ENCODE measurements at places on chromosomes 4 and X.
A peak's percentile ranks its signal among the peaks of the same experiment; 100 is the strongest.

- no peak for DNase-seq
These were observed 29.3 kb downstream of the PIGG start for GRCh38 chr4:528296-528695.

- no peak for DNase-seq
These were observed 2.1 kb downstream of the PNMA6F start for GRCh38 chrX:153319295-153320046.

- no peak for DNase-seq
These were observed 88.5 kb downstream of the KIT start for GRCh38 chr4:54746218-54746617.

DNA sequence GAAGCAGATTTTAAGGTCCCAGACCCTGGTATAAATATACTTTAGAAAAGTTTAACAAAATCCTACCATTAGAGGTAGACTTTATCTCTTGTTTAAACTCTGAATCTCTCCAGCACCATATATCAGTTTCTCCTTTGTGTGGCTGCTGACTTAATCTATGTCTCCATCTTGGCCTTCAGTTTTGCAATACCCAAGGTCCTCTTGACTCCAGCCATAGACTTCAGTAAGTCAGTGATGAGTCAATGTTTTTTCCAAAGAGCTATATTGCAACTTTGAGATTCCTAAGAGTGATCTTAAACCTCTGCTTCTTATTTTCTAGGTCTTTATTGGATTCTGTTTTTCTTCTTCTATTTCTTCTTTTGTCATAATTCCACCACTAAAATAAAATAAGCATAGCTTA is 50.8 kb upstream of the ADGRL3 start:
- DNase-seq, result no peak

GRCh38 chr4:72679666-72680065 is 110.6 kb upstream of the ADAMTS3 start:
- no peak for DNase-seq

GRCh38 chr4:40306226-40306625 is 28.9 kb upstream of the CHRNA9 start:
- no peak for DNase-seq

DNA sequence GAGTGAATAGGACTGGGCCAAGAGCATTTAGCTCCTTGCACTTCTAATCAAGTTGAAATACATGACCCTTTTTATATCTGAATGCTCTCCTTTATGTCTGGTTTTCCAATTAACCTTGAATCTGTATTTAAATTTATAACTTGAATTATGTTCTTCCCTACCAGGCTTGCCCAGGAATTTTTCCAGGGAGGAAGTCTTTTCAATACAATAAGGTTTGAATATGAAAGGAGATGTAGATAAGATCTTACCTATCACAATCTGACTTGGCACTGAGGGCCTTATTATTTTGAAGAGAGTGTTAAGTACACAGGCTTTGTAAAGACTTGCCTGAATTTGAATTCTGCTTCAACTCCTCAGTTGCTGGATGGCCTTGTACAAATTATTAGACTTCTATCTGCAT is 555.7 kb downstream of the PCDH7 start:
- no peak for DNase-seq

DNA sequence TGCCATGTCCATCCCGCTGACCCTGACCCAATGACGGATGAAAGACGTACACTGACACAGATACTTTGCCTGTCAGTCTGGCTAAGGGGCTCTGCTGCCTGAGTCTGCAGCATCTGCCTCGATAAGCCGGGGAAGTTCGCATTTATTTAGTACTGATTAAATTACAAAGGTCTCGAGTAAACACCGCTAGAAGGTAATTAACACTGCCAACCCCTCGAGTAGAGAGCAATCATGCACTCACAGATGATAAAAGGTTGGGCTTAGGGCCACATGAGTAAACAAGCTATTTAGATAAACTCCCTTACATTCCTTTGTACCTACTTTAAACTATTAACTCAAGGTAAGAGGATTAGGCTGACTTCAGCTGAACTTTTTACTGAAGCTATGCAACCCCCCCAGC is 16.0 kb upstream of the RBMXL3 start:
- DNase-seq, result no peak

- DNase-seq, result peak; percentile 55
These were observed 25.3 kb upstream of the SOD3 start for GRCh38 chr4:24770032-24770584.

- DNase-seq, result no peak
These were observed 9.9 kb upstream of the SMIM20 start for GRCh38 chr4:25903900-25904747.

- no peak for DNase-seq
These were observed 175.7 kb upstream of the BCOR start for GRCh38 chrX:40273356-40274050.

DNA sequence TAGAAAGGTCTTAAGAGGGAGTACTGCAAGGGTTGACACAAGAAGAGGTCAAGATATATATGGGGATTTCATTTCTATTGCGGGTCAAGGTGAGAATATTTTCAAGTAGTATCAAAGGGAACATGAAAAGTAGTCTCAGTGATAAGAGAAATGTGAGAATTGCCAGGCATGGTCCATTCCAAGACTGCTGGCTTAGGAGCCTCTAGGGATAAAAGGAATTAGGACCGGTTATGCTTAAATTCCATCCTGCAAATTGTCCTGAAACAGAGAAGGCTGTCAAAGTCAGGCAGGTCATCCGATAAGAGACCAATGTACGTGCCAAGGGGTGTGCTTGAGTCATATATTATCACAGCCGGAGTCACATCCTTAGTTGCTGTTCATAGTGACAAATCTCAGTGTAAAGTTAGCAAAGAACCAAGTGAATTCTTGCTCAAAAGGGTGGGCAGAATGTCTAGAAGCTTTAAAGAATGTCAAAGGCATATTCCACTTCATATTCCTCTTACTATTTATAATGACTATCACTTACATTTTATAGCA is 133.6 kb downstream of the CBLL2 start:
- no peak for DNase-seq

DNA sequence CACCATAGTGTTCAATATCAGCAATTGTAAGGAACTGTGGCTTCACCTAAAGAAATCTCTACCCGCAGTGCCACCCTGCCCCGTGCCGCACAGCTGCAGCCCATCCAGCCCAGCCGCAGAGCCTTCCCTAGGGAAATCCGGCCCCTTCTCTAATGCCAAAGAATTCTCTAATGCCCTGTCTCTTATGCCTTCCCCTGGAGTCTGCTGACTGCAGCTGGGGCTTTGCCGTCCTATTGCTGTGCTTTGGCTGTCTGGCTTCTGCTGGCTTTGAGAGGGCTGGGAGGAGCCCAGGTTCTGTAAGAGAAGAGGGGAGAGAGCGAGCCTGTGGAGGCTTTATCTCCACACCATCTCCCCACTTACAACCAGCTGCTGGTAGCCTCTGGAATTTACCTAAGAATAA is 85.9 kb upstream of the HELT start:
- no peak for DNase-seq

DNA sequence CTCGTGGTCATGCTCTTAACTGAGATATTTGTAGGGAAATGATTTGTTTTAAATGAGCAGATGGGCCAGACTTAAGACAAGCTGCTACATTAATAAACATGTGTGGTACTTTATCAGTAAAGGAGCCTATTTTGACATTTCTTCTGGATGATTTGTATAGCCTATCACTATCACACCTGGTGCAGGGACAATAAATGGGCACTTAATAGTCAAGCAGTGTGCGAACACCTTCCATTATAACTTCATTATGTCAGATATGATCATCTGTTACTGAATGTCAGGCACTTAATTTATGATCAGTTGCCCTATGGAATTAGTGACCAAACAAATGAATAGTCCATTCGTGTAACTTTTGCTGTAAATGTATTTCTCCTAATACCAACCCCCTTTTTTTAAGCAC is 628.8 kb downstream of the ADGRL3 start:
- no peak for DNase-seq

- no peak for DNase-seq
These were observed 217.6 kb downstream of the ZNF674 start for GRCh38 chrX:46327566-46328115.

GRCh38 chr4:159075531-159075932 is 27.3 kb upstream of the RAPGEF2 start:
- DNase-seq, result no peak

DNA sequence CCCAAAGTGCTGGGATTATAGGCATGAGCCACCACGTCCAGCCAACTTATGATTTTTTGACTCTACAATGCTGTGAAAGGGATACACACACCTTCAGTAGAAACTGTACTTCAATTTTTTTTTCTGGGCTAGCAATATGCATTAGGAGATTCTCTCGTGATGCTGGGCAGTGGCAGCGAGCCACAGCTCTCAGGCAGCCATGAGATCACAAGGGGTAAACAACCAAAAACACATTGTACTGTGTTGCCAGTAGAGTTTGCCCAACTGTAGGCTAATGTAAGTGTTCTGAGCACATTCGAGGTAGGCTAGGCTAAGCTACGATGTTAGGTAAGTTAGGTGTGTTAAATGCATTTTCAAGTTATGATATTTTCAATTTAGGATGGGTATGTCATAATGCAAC is 25.7 kb downstream of the RAB33A start:
- DNase-seq, result no peak

GRCh38 chr4:119211867-119212233 is 663 bp upstream of the USP53 start:
- DNase-seq, result no peak

DNA sequence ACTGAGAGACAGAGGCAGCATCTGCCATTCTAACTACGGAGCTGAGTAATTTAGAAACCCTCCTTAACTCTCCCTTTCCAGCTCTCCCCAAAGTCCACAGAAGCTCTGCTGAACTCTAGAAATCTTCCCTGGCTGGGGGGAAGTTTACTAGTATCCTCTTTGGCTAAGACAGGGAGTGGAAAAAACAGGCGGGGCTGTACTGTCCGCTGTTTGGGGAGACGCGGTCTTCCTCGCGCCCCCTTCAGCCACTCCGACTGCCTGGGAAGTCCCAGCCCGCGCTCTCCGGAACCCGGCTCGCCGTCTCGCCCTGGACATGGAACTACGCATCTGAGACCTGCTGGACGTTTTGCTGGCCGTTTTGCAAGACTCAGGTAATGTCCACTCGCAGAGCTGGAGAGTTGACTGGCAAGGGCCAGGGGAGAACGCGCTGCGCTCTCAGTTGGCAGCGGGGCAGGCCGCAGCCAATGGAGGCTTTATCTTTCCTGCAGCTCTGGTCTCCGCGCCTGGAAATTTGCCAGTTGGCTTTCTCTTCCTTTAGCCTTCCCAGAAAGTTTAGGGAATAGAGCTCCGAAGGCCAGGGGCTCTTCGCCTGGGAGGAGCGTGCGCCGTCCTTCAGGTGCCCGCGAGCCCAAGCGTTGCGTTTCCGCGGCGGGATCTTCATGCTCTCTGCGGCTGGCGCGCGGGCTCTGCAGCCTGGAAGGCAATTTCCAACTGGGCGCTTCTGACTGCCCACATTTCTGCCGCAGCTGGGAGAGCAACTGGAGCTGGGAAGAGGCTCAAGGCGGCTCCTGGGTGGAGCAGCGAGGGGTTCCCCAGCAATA is 892 bp downstream of the IL1RAPL2 start:
- no peak for DNase-seq

DNA sequence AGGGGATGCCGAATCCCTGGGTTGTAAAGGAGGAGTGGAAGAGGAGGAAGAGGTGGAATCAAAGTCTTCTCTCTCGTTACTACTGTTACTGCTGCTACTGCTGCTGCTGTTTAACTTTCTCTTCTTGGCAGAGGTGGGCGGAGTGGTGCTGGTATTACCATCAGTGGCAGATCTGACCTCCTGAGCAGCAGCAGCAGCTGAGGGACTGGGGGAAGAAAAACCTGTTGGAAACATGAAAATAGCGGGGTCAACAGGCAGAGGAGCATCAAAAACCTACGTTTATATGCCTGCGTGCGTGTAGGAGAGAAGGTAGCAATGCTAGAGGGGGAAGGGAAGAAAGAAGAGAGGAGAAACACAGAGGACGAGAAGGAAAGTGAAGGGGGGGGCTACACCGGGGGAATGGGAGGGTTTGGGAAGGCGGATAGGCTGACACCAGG is 339 bp downstream of the CUL4B start:
- DNase-seq, result peak; percentile 46

GRCh38 chrX:9671998-9672397 is 93.6 kb downstream of the GPR143 start:
- no peak for DNase-seq

GRCh38 chr4:128303405-128303785 is 15.8 kb upstream of the PGRMC2 start:
- no peak for DNase-seq

DNA sequence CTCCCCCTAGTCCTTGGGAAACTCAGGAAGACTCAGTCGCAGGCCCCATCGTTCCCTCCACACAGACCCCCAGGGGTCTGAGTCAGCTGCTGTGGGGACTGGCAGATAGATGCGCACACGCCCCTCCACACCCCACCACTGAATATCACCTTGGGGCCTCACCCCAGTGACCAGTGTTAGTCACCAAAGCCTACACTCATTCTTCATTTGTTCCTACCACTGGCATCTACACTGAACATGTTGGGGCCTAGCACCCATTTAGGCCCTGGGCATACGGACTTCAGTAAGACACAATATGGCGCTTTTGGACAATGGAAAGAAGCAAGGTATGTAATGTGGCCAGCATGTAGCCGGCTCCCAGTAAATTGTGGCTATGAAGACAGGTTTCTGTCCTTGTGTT is 154.1 kb upstream of the PJA1 start:
- no peak for DNase-seq

DNA sequence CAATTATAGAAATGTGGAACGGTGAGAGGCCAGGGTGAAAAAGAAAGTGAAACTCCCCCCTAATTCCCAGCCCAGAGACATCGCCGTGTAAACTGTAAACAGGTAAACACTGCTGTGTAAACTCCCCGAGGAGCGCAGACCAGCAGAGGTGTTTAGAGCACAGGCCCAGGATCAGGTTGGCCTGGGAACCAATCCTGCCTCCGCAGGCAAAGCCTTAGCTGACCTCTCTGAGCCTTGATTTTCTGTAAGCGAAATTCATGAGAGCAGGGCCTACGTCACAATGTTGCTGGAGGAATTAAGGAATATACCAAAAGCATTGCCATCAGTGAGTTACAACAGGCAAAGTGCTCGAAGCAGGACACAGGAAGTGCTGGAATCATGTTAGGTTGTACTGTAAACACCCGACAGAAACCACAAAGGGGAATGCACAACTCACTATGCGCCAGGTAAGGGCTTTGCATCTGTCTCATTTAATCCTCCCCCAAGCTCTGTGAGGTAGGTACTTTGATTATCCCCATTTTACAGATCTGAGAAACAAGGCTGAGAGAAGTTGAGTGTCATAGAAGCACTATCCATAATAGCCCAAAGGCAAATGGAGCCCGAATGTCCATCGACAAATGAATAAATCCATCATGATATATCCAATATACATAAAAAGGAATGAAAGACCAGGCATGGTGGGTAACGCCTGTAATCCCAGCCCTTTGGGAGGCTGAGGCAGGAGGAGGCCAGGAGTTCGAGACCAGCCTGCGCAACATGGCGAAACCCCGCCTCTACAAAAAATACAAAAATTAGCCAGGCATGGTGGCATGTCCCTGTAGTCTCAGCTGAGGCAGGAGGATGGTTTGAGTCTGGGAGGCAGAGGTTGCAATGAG is 30.7 kb upstream of the KIAA0232 start:
- no peak for DNase-seq

- DNase-seq, result no peak
These were observed 40.9 kb downstream of the SOWAHB start for GRCh38 chr4:76857074-76857409.
